Stimulated activated CD4-positive, alpha-beta T cell treated with anti-CD3 and anti-CD28 coated beads, Interleukin-12 subunit alpha, Interleukin-12 subunit beta, amount 100 ng/mL, for 24 hours (primary cell): ENCODE measurements at places on chromosomes 16 and 17.

DNA sequence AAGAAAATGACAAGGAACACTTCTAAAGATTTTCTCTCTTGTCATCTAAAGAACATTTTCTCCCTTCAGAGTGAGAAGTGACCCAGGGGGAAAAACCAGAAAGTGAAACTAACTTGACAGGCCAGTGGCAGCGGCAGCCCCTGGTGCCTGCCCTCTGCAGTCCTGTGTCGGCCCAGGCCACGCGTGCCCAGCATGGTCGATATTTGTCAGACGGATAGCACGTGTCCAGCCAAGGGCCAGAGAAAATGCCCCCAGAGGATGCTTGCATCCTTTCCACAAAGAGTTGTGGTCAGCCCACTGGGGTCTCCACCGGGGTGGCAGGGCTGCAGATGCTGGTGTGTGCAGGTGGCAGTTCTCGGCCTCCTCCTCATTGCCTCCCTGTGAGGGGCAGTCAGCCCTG, 176.6 kb downstream of the RAB11FIP4 start:
- DNase-seq, result no peak

DNA sequence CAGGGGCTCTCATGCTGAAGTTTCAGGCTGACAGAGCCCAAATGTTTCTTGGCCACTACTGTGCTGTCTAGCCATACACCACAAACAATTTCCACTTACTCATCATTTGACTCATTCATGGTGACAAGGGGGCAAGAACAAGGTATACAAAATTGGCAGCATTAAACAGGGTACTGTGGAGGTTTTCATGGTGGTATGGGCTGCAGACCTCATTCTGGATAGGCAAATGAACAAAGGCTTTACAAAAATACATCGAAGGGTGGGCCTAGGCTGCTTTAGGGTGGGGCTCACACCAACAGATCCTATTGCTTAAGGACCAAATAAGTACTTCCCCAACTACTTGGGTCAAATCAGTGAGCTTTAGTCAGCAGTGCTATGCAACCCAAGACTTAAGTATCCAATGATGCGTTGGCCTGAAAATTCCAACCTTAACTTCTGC, 53.0 kb downstream of the N4BP1 start:
- DNase-seq, result no peak

- DNase-seq, result peak; percentile 6
Observed at GRCh38 chr17:64635647-64636305, 26.3 kb downstream of the SMURF2 start.

DNA sequence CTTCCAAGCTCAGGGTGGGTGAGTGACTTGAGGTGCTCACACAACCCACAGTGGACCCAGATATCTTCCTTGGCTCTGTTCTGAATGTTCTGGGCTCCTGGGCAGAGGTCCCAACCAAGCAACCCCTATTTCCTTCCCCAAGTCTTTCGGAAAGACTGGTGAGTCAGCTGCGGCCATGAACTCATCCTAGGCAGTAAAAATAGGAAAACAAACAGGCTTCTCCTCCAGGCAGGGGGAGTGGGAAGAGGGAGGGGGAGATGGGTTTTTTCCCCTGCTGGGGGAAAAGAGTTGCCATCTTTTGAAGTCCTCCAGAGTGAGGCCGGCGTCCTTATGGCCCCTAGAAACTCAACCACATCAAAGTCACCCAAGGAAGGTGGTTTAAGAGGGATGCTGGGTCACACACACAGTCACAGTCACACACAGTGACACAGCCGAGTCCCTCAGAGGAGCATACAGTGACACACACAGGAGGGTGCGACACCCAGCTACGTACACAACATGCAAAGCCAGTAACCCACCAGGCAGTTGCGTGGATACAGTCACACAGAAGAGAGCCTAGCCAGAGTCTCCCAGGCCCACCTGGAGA, 16.0 kb upstream of the DLX4 start:
- no peak for DNase-seq

DNA sequence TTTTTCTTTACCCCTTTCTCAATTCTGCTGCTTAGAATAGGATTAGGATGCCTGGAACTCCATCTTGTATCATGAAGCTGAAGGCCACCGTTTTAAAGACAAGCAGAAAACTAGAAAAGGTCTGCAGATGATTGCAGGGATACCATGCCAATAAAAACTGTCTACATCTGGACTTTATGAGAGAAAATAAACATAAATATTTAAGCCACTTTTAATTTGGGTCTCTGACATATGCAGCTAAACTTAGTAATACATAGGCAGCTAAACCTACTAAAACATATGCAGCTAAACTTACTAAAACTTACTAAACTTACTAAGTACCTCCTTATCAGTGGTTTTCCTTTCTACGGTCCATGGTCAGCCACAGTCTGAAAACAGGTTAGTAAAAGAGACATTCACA, 48.4 kb downstream of the FBXL20 start:
- DNase-seq, result no peak

DNA sequence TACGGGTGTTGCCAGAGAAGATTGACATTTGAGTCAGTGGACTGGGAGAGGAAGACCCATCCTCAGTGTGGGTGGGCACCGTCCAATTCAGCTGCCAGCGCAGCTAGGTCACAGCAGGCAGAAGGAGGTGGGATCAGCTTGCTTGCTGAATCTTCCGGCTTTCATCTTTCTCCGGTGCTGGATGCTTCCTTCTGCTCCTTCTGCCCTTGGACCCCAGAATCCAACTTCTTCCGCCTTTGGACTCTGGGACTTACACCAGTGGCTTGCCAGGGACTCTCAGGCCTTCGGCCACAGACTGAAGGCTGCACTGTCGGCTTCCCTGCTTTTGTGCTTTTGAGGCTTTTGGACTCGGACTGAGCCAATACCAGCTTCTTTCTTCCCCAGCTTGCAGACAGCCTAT, 46.1 kb upstream of the RPL38 start:
- DNase-seq, result no peak
